ENCODE measurements at places on chromosomes 2 and 18.

- no peak for DNase-seq
Observed at GRCh38 chr2:27991146-27991545, 100.6 kb downstream of the BABAM2 start.

- no peak for DNase-seq
Observed at GRCh38 chr2:113799375-113799774, 42.9 kb upstream of the SLC35F5 start.

GRCh38 chr2:84833481-84834150 lies 47.3 kb downstream of the TRABD2A start:
- DNase-seq = no peak

- no peak for DNase-seq
Observed at GRCh38 chr2:157698430-157698829, 69.8 kb upstream of the ACVR1C start.

GRCh38 chr2:26671691-26672090 lies 20.8 kb upstream of the KCNK3 start:
- DNase-seq = no peak

GRCh38 chr2:109144721-109145120 lies 15.7 kb downstream of the SH3RF3 start:
- no peak for DNase-seq

- DNase-seq = no peak
Observed at GRCh38 chr2:132911726-132912724, 242.0 kb upstream of the LYPD1 start.

DNA sequence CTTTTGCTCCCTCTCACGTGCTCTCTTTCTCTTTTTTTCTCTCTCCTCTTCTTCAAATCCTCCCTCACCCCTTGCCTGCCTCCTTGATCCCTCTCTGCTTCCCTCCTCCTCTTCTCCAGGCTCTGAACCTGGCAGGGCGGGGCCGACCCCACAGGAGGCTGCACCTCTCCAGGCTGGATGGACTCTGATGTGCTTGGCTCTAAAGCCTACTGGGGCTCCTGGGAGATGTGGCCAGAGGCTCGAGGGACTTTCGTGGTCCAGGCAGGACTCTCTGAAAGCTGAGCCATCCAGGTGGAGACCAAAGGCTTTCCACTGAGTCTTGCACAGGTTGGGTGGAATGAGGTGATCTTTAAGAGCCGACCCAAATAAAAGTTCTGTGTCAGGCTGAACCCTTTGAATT lies 25.4 kb downstream of the DYSF start:
- no peak for DNase-seq

GRCh38 chr18:7568426-7568825 lies 1.3 kb downstream of the PTPRM start:
- peak; percentile 10 for DNase-seq

DNA sequence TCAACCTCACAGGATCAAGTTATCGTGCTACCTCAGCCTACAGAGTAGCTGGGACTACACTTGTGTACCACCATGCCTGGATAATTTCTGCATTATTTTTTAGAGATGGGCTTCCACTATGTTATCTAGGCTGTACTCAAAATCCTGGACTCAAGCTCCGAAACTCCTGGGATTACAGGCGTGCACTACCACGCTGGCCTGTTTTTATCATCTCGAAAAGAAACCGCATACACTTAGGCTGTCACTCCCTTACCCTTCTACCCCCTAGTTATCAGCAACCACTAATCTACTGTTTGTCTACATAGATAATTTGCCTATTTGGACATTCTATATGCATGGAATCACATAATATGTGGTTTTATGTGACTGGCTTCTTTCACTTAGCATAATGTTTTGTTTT lies 8.5 kb upstream of the PUM2 start:
- no peak for DNase-seq

DNA sequence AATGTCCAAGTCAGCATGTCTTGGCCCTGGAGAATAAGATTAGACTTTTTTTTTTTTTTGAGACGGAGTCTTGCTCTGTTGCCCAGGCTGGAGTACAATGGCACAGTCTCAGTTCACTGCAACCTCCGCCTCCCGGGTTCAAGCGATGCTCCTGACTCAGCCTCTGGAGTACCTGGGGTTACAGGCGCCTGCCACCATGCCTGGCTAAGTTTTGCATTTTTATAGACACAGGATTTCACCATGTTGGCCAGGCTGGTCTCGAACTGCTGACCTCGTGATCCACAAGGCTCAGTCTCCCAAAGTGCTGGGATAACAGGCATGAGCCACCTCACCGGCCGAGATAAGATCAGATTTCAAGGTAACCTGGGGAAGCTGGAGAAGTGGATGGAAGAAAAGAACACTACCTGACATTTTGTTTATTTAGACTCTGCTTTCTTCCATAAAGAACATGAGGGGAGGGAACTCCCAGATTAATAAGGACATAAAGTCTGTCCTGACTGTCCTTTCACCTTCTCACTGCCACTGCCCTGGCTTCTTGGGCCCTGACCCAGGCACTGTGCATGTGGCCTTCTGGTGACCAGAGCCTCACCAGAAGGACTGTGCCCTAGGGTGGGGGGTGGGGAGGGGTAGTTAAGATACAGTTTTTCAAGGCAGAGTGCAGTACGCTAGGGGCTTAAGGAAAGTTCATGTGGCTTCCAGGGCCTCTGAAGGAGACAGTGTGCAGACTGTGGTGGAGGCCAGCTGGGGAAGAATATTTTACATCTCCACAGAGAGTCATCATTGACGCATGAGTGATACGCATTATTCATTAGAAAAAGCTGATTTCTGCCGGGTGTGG lies 4.8 kb upstream of the IMPA2 start:
- no peak for DNase-seq

Measured in CD4-positive, alpha-beta T cell treated with Interleukin-17A for 4 hours (primary cell).